ENCODE measurements at places on chromosomes 2 and 18.

DNA sequence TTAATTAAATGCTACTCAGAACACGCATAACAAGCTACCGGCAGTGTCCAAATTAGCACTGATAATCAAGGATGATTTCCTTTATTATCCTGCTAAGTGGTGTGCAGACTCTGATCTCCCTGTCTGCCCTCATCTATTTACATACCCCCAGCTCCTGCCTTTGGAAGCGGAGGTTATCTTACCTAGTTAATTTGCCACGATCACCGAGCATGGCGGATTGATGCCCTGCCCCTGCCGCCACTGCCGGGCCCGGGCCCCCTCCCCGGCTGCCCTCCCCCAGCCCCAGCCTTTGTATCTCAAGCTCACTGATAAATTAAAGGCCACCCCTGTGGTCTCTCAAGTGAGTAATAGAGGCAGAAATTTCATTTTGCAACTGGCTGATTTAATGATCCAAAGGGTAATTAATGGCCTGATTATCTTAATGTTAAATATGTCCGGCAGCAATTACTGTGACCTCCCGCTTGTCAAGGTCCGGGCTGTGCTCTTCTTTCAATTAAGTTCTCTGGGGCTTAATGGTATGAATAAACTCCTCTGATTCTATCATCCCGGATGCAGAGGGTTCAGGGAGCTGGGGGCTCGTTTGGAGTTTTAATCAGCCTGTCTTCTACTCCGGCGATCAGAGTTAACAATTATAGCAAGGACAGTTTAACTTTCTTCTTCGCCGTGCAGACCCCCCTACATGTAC, 113.4 kb downstream of the GBX2 start:
- DNase-seq = no peak

DNA sequence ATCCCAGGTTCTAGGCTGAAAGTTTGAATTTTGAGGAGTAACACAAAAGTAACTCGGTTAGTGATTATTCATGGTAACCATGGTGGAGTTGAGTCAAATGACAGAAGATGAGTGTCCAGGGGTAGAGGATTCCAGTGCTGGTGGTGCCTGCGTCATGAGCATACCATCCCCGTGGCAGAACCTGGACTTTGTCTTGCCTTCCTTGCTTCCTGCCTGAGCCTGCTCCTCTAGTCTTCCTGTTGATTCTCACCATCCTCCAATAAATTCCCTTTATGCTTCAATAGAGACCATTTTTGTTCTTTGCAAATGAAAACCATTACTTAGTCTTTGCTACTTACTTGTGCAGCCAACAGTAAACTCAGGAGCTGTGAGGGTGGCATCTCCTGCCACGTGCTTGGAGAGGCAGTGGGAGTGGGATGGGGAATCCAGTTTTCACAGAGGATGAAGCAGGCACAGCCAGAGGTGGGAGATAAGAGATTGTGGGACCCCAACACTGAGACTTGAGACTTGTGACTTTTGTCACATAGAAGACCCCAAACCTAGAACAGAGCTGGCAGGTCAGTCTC, 4.1 kb upstream of the YES1 start:
- DNase-seq = no peak

GRCh38 chr18:59661891-59662701, 35.1 kb downstream of the CCBE1 start:
- no peak for DNase-seq

- DNase-seq = no peak
These were observed 83.1 kb upstream of the RBM44 start for GRCh38 chr2:237715459-237715947.

DNA sequence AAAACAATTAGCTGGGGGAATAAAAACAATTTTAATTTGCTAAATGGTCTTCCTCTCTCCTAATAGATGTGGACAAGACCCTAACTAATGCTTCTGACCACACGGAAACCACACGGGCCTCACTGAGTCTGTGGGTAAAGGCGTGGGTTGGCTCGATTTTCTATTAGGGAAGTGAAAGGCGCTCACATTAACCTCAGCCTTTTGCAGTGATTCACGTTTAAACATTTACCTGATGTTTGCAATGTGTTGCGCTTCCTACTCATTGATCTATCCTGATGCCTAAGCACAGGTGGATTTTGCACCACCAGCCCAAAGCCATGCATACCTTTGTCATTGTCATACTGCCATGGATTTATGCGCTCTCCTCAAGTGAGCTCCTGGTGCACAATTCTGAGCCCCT, 35.6 kb upstream of the NRP2 start:
- DNase-seq = no peak

DNA sequence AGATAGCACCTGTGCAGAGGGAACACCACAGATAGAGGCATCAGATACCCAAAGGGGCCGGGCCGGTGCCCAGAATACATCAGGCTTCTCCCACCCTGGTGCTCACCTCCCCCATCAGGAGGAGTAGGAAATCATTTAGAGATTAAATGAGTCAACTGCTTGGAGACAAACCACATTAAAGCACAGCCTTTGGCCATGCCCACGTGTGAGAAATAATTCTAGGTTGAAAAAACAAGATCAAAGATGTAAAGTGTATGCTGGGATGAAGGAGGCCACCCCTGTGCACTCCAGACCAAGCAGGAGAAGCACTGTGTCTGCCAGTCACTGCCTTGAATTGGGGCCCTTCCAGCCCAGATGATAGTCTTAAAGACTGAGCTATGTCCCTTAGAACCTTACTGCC, 152.8 kb upstream of the ACAA2 start:
- no peak for DNase-seq

GRCh38 chr18:46073474-46074331, 1.6 kb upstream of the PSTPIP2 start:
- peak; percentile 41 for DNase-seq

DNA sequence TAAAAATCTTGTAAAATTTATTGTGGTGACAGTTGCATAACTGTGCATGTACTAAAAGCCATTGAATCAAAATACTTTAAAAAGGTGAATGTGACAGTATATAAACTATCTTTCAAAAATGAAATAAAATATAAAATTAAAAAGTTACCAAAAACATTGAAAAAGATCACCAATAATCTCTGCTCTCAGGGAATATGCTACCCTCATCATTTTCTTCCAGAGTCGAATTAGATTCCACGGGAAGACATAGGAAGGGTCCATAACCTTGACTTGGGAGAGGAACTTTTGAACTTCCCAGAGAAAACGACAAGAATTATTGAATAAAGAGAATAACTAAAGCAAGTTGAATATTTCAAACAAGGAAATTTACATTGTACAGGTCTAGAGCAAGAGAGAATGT, 649.5 kb downstream of the NUP35 start:
- DNase-seq = no peak

DNA sequence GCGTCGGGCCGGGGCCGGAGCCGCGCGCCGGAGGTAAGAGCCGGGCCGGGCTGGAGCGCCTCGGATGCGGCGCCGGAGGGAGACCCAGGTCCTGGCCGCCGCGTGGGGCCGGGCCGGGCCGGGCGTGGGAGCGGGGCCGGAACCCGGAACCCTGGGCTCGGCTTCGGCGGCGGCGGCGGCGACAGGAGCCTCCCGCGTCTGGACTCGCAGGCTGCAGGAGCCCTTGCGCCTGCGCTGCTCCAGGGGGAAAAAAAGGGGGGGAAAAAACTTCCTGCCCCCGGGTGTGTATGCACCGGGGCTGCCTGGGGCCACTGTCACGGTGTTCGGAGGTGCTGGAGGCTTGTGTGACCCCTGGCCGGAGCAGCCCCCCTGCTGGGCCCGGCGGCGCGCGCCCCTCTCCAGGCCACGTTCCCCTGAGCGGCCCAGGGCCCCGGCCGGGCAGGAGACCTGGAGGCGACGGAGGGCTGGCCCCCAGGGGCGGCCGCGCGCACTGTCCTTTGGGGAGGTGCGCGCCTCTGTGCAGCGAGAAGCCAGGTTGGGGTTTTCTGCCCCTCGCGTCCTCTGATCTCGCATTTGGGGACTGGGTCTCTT, 864 bp downstream of the KLHL29 start:
- no peak for DNase-seq

Data from ureter (tissue), 1 donor.